Common myeloid progenitor, CD34-positive (primary cell): ENCODE measurements at places on chromosomes 1 and 21.

DNA sequence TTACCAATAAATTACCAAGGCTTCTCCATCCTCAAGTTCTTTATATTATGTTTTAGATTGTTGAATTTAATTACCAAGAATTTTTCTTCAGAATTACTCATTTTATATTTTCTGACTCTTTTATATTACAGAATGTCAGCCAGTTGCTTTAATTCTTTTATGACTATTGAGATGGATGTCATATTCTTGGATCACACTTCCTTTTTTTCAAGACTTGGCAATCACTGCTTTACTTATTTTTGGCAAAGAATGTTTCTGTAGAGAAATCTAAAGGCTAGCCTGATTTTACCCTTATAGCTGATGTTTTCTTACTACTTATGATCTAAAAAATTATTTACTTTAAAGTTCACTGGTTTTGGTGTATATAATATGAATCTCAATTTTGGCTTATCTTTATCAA, 721.1 kb upstream of the TMPRSS15 start:
- no peak overlapping the region for H3K4me3 ChIP-seq
- H3K27me3 ChIP-seq, result no peaks in the 10 kb centered on the region
- no peak overlapping the region for H3K27ac ChIP-seq
- H3K4me1 ChIP-seq, result no peaks in the 10 kb centered on the region

- DNase-seq, result no peak
- no peak overlapping the region for H3K4me3 ChIP-seq
- no peaks in the 10 kb centered on the region for H3K27me3 ChIP-seq
- no peaks in the 10 kb centered on the region for H3K36me3 ChIP-seq
- no peaks in the 10 kb centered on the region for H3K4me1 ChIP-seq
Measured at GRCh38 chr1:178477841-178478240, 18.9 kb downstream of the CLEC20A start.

DNA sequence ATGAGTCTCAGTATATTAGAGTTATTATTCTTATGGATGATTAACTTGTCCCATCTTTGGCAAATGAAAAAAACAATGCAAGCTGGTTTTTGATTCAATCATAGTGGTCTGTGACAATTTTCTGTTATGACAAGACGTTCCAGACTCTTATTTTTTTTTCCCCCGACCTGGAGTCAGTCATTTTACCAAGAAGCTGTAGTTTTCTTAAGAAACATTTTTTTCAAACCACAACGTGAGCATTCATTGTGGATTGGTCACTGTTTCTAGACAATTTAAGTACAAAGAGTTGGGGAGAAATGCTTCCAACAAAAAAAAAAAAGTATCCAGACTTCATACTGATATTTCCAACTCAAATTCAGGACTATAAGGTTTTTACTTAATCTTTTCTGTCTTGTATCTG, 8.0 kb upstream of the ANGPTL3 start:
- DNase-seq, result no peak
- H3K27ac ChIP-seq, result no peak overlapping the region
- no peak overlapping the region for H3K4me3 ChIP-seq

- no peak for DNase-seq
- no peak overlapping the region for H3K4me3 ChIP-seq
- H3K27me3 ChIP-seq, result no peaks in the 10 kb centered on the region
Measured at GRCh38 chr1:24105368-24106160, 6.4 kb downstream of the MYOM3 start.
